NCI-H524 (cell line): ENCODE measurements at places on chromosomes 5 and 9.
A peak's percentile ranks its signal among the peaks of the same experiment; 100 is the strongest.

DNA sequence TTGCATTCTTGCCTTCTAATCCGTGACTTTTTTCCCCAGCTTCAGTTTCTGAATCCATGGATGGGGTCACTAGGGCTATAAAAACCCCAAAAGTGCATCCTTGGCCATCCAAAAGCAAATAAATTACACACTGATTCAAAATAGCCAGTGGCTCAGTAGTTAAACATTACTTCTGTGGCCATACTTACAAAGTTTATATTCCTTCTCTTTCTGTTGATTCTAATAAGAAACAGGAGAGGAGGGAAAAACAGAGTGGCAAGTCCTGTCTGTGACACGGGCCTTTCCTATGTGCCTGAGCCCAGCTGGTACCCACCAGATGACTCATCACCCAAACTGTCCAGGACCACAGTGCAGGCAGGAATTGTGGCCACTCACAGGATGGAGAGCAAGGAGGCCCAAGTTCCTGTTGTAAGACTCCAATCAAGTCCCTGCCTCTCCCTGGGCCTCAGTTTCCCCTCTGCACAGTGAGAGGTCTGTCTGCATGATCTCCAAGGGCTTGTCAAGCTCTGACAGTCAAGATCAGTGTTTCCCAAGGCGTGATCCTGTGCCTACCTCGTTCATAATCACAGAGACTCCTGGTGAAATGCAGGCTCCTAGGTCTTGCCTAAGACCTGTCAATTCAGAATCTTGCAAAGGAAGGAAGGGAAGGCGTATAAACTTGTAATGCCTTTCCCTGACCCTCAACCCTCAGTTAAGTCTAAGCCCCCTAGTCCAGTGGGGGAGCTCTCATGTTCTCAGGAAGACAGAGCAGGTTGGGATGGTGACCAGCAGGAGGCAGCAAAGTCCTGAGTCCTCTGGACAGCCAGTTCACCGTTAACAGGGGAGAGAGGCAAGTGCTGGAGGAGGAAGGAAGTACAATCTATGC lies 29.5 kb downstream of the TNIP1 start:
- peak; percentile 66 for DNase-seq

- no peak for DNase-seq
Measured at GRCh38 chr9:69178583-69179011, 4.5 kb downstream of the TJP2 start.

GRCh38 chr5:97164846-97165245 lies 18.2 kb downstream of the RIOK2 start:
- DNase-seq: no peak

GRCh38 chr5:142065273-142065672 lies 43.3 kb upstream of the NDFIP1 start:
- DNase-seq: peak; percentile 85

GRCh38 chr9:69919461-69920061 lies 98.9 kb downstream of the CFAP95 start:
- DNase-seq: peak; percentile 30

DNA sequence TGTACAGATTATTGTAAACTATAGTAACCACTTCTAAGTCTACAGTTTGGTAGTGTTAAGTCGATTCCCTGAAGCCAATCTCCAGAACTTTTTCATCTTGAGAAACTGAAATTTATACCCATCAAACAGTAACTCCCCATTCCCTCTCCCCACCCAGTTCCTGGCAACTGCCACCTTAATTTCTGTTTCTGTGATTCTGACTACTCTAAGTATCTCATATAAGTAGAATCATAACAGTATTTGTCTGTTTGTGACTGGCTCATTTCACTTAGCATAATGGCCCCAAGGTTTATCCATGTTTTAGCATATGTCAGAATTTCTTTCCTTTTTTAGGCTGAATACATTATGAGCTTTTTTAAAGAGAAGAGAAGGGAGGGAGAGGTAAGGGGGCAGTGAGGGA lies 61.4 kb downstream of the SPOCK1 start:
- no peak for DNase-seq

DNA sequence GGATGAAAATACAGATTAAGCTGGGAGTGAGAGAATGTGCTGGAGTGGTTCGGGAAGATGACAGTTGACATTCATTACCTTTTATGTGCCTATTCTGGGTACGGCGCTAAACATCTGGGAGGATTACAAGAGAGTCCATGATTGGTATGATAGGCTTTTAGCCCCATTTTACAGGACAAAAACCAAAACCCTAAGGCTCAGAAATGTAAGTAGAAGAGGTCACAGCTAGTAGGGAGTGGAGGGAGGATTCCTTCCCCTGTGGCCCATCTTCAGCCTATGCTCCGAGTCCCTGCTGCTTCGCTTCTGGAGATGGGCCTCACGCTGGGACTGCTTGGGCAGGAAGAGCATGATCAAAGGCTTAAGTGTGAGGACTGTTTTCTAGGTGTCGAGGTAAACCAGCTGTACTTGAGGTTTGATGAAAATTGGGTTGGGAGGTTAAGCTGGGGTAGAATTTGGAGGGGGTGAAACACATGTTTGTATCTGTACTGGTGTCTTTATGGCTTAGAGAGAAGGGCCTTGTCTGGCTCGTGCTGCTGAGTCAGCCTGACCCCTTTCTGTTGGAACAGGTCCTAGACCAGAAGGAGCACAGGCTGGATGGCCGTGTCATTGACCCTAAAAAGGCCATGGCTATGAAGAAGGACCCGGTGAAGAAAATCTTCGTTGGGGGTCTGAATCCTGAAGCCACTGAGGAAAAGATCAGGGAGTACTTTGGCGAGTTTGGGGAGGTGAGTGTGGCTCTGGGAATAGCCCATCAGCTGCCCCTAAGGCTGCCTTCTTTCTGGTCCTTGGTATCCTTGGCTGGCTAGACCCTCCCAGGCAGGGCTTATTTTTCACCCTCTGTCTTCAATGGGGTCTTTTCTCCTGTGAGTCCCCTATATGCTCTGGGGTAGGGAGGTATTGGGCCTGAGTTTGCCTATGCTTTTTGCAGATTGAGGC lies 2.1 kb downstream of the HNRNPAB start:
- no peak for DNase-seq

GRCh38 chr9:35920051-35920620 lies 10.8 kb downstream of the SPAAR start:
- no peak for DNase-seq

GRCh38 chr5:99814321-99815063 lies 720.7 kb upstream of the FAM174A start:
- DNase-seq: no peak

GRCh38 chr9:88810826-88811225 lies 180.4 kb upstream of the S1PR3 start:
- DNase-seq: no peak

DNA sequence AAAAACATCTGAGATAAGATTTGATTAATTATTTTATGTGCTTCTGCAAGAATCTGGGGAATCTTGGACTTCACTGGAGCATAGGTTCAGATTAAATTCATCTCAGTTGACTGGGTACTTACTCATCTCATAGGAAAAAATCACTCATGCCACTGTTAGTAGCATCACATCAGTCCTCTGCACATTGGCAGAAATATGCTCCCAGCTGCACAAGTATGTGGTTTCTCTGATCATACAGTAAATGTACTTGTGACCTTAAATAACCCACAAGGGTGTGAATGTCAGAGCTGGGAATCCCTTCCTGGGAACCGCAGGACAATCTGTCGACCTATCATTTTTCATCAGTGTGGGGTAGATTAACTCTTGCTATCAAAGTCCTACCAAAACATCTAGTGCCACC lies 203.7 kb upstream of the SLC24A2 start:
- peak; percentile 56 for DNase-seq

DNA sequence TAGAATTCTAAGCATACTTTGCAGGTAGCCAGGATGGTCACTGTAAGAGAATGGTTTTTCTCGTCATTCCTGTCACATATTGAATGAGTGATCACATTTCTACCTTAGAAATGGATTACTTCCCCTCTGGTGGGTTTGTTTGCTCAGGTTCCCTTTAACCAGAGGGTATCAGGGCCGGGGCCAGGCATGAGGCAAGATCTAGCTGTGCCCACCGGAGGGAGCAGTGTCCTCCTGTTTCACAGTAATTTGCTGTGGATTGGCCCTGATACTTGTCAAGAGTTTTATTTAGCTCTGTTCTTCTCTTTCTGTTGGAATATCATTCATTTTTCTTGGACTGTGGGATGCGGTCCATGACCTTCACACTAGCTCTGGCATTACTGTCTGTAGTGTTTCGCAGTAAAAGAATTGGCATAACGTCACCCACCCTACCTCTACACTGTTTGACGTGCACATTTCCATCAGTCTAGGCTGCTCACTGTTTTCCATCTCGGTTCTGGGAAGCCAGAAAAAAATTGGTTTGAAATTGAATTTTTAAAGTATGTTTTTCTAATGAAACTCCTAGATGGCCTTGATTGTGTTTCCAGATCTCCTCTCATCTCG lies 42.4 kb upstream of the ZBED3 start:
- no peak for DNase-seq

- DNase-seq: peak; percentile 20
Measured at GRCh38 chr9:92724528-92725265, 39.9 kb downstream of the BICD2 start.

GRCh38 chr9:119052339-119053030 lies 316.8 kb downstream of the BRINP1 start:
- DNase-seq: no peak

DNA sequence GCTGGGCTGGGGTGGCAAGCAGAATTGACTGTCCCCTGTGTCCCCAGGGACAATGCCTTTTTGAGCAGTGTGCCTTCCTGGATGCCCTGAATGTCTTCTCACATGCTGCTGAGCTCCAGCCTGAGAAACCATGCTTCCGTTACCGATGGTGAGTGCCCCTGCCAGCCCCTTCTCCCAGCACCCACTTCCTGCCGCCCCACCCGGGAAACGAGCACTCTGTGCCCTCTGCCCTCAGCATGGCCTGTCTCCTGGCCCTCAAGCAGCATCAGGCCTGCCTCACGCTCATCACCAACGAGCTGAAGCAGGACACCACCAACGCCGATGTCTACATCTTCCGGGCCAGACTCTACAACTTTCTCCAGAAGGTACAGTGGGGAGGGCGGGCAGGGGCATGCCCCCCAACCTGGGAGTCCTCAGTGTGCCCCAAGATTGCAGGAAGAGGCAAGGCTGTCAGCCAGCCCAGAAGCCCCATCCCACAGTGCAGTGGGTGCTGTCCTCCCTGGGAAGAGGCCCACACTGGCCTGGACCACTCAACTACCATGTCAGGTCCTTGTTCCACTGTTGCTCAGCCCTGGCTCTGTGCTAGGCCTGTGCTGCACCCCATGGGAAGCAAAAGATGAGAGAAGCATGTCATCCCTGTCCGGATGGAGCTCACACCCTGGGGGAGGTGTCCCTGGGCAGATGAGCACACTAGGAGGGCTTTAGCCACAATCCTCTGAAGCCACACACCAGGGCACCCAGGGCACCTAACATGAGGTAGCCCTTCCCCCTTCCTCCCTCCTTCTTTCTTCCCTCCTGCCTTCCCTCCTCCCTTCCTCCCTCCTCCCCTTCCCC lies 4.4 kb downstream of the TTC16 start:
- DNase-seq: no peak

- DNase-seq: no peak
Measured at GRCh38 chr5:151632524-151632923, 41.4 kb upstream of the FAT2 start.

DNA sequence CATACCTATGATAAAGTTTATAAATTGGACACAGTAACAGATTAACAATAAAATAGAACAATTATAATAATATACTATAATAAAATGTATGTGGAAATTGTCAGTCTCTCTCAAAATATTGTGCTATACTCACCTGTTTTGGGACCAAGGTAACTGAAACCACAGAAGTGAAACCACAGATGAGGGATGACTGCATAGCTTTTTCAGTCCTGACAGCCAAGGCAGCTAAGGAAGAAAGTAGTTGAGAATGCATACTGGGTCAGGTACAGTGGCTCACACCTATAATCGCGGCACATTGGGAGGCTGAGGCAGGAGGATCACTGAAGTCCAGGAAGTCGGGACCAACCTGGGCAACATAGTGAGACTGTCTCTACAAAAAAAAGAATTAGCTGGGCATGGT lies 8.9 kb downstream of the SRP19 start:
- no peak for DNase-seq

- DNase-seq: no peak
Measured at GRCh38 chr5:96150007-96150406, 188.4 kb upstream of the ELL2 start.

GRCh38 chr9:126053913-126054312 lies 272.7 kb upstream of the MVB12B start:
- no peak for DNase-seq

DNA sequence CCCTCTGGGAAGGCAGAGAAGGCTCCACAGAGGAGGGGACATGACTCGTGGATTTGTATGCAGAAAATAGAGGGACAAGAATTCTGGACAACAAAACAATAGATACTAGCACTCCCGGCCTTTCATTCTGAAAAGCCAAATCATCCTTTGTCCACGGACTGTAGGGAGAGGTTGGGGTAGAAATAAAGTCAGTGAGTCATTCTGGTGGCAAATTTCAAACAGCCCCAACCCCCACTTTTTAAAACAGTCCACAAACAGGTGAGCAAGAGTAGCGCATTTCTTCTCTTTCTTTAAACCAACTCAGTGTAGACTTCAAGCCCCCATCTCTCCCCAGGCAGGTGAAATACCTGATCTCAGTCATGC lies 56.1 kb downstream of the PTPDC1 start:
- no peak for DNase-seq

DNA sequence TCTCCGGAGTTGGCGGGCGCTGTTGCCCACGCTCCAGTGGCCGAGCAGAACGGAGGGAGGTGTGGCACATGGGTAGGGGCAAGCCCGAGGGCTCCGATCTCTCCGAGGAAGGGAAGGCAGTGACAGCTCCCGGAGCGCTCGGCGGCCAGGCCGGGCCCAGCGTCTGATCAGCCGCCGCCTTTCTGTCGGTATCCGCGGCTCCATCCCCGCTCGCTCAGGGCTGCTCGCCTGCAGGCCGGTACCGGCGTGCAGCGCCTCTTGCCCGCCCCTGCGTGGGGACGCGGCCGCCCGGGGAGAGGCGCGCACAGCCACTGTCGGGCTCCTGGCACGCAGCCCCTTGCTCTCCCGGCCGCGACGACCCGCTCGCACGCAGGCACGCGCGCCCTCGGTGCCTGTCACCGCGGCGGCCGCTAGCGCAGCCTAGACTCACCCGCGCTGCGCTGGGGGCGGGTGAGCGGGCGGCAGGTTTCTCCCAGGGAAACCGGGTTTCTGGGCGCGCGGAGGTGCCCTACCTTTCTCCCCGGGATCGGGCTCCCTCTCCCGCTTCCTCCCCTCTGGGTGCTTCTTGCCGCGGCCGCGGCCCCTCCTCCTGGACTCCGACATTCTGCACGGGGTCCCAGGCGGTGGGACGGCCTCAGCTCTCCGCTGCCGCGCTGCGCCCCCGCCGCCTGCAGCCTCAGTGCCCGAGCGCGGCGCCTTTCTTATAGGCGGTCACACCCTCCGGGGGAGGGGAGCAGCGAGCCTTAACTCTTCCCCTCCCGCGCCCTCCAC lies 108.4 kb downstream of the PSD2 start:
- DNase-seq: peak; percentile 8
